ENCODE measurements at places on chromosomes 2 and 18.

DNA sequence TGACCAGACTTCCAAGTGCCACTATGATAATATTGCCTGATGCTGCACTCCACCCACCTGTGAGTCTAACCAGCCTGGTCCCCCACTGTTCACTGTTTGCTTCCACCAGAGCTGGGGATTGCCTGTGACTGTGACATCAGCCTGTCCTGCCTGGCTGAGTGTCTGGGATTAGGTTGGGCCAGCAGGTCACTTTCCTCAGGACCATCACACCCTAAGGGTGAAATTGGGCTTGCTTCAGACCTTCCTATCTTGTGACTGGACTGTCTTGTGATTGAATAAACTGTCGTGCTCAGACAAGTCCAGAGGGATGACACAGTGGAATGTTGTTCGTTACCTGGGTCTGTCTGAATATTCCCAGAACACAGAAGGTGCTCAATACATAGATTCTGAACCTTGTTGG lies 87.4 kb upstream of the HK2 start:
- DNase-seq = no peak

DNA sequence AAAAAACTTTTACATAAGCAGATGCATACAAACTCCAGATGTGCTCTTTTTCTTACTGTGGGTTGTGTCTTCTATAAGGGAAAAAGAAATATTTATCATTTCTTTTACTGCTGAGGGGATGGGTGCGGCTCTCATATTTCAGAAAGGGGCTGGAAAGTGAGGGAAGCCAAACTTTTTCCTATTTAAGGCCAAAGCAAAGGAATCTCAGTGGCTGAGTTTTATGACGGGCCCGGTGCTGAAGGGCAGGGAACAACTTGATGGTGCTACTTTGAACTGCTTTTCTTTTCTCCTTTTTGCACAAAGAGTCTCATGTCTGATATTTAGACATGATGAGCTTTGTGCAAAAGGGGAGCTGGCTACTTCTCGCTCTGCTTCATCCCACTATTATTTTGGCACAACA lies at the start of gene COL3A1:
Gene COL3A1, plus strand, starts transcription at position 210 of the 400 bp plus-strand sequence. Its CDS starts 117 bp downstream, at position 327.
- DNase-seq = peak; percentile 34

DNA sequence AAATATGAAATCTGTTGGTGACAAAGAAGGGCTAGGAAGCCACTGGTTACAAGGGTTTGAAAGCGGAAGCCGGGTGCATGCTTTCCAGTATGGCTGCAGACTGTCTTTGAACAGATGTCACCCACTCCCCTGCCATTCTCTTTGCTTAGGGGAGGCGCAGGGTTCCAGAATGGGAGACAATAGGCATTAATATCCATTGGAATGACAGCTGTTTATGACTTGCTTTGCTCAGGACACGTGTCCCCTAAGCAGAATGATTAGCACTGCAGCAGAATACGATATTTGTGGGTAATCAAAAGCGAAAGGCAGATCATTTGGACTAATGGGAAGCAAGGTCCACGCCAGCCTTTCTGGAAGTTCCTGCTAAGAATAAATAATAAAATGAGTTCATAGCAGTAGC lies 25.8 kb upstream of the NRP2 start:
- no peak for DNase-seq

- no peak for DNase-seq
Observed at GRCh38 chr18:42950732-42951131, 164.8 kb downstream of the RIT2 start.

GRCh38 chr2:234626566-234627130 lies 129.8 kb upstream of the ARL4C start:
- no peak for DNase-seq

GRCh38 chr2:85777441-85777861 lies 23.7 kb downstream of the ATOH8 start:
- peak; percentile 79 for DNase-seq

DNA sequence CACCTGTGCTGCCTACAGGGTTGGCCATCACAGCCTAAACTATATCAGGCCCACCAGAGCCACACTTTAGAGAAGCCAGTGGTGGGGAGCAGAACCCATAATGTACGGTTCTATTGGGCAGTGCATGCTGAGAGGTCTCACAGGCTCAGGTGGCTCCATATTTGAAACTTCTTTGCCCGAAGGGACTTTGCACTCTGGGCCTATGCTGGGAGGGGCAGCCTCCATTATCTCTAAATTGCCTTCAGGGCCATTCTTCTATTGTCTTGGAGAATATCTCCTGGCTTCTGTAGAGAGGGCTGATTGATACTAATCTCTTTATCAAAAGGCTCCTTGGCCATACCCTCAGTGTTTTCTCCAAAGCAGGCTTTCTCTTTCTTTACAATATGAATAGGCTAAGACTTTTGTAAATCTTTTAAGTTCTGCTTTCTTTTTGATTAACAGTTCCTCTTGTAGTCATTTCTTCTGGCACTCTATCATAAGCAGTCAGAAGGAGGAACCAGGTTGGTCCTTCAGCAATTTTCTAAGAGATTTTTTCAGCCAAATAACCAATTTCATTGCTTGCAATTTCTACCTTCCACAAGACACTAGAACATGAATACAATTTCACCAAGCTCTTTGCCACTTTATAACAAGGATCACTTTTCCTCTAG lies 44.5 kb downstream of the RPE start:
- no peak for DNase-seq
